GM06990 (cell line): ENCODE measurements at places on chromosomes 5 and 9.

DNA sequence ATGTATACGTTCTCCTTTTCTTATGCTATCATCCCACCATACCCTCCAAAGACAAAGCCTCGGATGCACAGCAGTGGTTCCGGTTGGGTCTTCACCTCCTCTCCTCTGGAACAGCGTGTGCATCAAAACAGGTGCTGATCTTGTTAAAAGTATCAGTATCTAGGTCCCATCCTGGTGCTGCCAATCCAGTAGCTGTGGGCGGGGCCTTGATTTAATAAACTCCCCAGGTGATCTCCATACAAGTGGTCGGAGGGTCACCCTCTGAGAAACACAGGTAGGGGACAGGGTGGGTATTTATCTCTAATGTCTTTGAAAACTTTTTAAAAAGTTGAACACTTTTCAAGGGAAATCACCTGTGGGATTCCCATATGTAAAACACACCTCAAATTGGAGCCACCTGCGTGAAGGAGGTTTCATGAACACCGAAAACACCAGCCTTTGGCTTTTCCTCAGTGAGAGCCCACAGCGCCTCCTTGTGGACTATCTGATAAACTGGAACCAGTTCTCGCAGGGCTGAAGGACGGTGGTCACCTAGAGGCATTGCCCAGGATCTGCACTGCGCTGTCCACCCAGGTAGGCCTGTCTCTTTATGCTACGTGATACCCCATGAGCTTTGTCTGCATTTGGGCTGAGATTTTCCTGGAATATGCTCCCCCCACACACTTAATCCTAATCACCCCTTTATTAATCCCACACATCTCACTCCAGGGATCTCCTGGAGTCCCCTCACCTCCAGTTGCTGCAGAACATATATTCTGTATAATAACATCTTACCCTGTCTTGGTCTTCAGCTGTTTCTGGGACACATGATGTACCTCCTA is 80.5 kb upstream of the EPB41L4B start:
- no peak for DNase-seq

DNA sequence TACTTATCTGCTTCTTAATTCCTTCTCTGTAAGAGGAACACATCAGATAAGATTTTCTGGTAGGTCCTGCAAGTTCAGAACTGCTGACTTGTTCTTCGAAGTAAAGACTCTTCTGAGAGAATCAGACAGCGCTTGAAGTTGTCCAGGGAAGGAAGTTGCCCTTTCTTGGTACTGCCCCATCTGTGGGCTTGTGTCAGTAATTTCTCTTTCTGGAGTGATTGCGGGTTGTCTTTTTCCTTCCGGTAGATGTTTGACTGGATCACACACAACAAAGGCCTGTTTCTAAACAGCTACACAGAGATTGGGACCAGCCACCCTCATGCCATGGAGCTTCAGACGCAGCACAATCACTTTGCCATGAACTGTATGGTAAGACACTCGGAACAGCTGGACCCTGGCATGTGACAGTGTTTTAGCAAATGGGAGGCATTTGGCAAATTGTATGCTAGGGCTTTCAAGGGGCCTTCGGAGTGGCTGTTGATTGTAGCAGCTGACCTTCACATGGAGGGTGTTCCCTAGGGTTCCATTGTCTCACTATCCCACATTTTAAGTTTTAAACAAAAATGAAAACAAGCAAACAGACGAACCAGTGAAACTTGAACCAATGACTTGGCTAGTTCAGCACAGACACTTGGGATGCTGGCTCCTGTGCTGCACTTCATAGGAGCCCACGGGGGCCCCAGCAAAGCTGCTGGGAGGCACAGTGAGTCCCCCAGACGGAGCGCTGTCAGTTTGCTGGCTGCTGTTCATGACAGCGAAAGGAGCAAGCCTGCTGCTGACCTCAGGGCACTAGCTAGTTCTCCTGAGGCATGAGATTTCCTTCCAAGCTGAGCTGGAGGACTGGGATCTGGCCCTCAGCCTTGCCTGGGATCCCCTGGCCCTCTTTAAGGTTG is 149.9 kb downstream of the TRIO start:
- no peak for DNase-seq

- DNase-seq = no peak
These were observed 327.7 kb upstream of the NUDT12 start for GRCh38 chr5:103890313-103890712.

GRCh38 chr9:95313010-95313498 is 4.5 kb downstream of the FANCC start:
- peak; percentile 15 for DNase-seq

- no peak for DNase-seq
These were observed 577 bp downstream of the AP3S1 start for GRCh38 chr5:115842089-115842935.

GRCh38 chr9:38096238-38096805 is 27.3 kb upstream of the SHB start:
- DNase-seq = no peak

DNA sequence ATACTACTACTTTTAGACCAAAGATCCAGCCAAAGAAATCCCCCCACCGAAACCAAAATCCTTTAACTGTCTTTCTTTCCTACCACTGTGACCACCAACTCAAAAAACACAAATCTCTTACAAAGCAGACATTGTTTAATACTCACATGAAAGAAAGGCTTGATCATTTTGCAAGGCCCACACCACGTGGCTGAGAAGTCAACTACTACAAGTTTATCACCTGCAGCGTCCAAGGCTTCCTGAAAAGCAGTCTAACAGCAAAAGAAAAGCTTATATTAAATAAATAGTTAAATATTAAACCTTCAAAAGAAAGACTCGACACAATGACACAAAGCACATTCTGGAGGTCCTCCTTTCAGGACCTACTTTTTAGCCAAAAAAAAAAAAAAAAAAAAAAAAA is 5.1 kb downstream of the TXN start:
- no peak for DNase-seq

DNA sequence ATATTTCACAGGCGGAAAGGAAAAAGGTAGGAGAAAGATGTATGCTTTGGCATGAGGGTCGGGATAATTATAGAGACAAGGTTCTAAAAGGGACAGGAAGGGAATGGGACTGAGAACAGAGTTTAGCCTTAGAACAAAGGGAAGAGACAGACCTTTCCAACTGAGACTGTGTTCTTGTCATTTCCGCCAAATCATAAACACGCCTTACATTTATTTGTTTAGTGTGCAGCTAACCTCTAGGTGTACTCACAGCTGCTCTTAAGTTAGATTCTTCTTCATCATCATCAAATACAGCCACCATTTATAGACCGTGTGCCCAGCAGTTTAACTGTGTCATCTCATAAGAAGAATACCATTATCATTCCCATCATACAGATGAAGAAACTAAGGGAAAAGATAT is 5.9 kb upstream of the DELE1 start:
- no peak for DNase-seq

- DNase-seq = no peak
These were observed 70.5 kb downstream of the GTF3C4 start for GRCh38 chr9:132740526-132741309.

- no peak for DNase-seq
These were observed 56.8 kb upstream of the TEX48 start for GRCh38 chr9:114738581-114739316.

DNA sequence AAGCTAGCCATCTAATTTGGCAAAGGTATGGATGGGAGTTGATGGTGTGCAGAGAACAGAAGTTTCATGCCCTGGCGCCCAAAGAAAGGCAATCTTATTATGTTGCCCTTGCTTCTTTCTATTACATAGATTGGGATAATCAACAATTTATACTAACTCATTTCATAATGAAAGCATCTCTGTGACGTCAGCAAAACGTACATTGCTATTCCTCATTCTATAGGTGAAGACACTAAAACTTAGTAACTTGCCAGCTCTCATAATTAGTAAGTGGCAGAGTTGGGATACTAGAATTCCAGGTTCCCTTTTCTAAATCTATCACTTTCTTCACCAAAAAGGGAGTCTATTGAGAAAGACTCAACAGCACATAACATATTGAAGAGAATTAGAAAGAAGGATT is 374.8 kb downstream of the NR2F1-AS1 start:
- DNase-seq = no peak

- DNase-seq = no peak
These were observed 4.1 kb downstream of the LRSAM1 start for GRCh38 chr9:127455324-127455992.

GRCh38 chr9:12629067-12629466 is 64.1 kb upstream of the TYRP1 start:
- DNase-seq = no peak

- DNase-seq = no peak
These were observed 82.5 kb upstream of the LMNB1 start for GRCh38 chr5:126694403-126694802.

DNA sequence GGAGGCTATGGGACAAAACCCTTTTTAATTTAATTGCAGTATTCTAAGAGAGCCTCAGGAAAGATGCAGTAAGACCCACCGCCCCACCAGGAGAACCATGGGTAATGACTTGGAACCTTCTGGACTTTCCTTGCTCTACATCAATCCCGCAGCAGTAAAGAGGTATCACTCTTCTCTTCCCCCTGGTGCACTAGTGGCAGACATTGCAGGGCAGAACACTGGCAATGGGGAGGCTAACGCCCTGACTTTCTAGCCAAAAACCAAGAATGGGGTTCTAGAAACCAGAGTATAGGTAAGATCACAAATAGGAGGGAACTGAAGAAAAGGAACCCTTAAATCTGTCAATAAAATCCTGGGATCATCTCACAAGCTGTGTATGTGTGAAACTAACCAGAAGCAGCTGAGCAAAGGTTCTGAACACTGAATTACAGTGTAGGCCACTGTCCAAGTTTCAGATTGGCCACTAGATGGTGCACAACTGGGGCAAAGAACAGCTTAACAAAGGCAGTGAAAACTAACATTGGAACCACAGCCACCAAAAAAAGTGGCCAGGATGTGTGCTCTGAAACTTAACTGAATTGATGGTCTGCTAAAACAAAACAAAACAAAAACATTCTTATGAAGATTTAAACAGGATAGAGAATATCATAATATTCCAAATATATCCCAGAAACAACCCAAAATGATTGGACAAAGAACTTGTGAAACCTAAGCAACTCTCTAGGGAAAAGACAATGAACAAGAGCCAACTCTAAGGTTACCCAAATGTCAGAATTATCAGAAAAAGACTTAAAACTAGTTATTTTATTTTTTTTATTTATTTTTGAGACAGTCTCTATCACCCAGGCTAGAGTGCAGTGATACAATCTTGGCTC is 6.6 kb upstream of the FAM151B start:
- no peak for DNase-seq

DNA sequence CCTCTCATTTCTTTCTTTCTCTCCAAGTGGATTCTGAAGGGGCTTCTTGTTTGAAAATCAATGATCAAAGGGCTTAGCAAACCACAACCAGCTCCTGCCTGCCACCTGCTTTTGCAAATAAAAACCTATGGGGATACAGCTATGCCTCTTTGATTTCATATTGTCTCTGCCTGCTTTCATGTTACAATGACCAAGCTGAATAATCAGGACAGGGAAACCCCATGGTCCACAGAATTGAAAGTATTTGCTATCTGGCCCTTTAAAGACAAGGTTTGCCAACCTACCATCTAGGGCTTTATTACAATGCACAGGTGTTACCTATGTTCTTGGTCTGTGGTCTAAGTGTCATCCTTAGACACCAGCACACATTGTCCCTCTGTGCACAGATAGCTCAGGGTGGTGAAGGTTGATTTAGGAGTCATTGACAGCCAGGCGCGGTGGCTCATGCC is 28.8 kb upstream of the PLIN2 start:
- DNase-seq = no peak

GRCh38 chr5:106877881-106878280 is 792.9 kb downstream of the EFNA5 start:
- DNase-seq = no peak

DNA sequence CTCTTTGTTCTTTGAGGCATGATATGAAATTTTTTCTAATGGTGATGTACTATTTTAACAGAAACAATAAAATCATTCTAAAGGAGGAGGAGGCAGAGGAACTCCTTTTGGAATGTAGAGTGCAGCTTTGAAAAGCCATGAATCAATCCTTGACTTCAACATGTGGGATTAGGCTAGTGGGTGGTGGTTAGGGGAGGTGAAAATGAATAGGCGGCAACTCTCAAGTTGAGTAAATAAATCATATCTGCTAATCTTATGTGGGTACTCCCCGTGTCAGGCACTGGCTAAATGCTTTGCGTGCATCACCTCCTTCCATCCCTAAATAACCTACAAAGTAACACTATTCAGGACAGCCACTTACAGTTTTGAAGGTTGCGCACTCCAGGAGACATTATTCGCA is 35.1 kb downstream of the FAM81B start:
- DNase-seq = no peak

- DNase-seq = no peak
These were observed 4.0 kb upstream of the MEGF9 start for GRCh38 chr9:120718316-120718715.

DNA sequence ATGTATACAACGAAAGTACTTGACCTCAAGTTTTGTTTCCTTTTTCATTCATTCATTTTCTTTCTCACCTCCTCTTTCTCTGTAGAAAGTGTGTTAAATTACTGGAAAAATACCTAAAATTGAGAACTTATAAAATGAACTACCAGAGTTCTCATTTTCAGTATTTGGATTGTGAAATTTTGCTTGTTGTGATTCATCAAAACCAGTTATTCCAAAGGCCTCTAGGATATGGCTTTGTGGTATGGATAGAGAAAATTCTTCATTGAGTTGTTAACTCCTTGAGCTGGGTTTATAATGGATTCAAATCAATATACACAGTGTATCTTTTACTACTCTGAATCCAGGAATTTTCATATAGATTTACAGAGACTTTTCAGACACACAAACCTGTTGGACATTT is 287.6 kb downstream of the KDM4C start:
- DNase-seq = no peak

DNA sequence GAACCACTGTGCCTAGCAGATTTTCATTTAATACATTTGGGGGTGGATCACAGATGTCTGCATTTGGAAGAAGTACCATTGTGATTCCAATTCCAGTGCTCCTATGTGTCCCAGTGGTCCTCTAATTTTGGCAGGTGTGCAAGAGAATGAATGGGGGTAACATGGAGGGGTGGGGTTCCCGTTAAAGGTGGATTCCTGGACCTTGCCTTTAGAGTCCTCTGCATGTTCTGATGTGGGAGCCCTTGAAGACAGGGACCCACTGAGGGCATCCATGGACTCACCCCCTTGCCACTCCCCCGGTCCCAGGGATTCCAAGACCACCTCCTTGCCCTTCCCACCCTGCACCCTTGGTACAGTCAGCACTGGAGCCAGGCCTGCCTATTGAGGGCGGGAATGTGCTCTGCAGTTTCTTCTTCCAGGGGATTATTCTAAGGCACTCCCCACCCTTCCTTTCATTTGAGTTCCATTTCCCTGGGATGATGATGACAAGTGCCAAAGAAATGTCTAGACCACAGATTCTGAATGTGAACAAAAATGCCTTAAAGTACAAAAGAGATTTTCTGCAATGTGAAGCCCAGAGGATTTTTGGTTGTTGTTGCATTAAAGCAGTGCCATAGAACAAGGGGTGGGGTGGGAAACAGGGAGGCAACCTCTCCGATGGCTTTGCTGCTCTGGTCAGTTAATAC is 119.4 kb upstream of the PTCH1 start:
- DNase-seq = no peak

GRCh38 chr5:118888556-118888955 is 99.8 kb downstream of the DTWD2 start:
- no peak for DNase-seq
